HepG2 (cell line): ENCODE measurements at places on chromosomes 5 and 9.

DNA sequence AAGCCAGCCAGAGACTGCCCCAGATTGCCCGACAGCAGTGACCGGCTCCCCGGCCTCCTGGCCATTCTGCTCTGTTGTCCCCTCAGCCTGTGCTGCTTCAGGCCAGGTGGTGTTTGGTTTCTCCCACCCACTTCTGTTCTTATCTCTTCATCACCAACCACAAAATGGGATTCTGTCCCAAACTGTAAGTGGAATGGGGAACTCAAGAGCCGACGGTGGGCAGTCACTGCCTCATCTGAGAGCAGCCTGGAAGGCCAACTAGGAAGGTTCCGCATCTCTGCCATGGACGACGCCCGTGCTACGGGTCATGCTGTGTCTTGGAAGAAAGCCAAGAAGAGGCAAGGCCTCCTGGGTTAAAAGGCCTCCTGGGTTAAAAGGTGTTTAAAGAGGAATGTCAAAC lies 219.0 kb upstream of the PIK3R1 start:
- no peak for DNase-seq

DNA sequence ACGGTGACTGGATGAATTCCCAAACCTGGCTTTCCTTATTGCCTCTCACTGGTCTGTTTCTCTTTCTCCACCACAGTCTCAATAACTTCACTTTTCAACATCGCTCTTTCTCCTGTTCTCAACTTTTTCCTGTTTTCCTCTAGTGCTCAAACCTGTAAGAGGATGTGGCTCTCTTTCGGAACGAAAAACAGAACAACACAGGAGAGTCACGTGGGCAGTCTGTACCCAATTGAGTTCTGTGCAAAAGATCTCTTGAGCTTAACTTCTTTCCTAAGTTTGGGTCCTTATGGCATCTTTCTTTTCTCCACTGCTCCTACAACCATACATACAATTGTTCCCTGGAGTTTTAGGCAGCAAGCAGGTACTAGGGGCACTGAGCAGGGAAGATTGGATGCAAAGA lies 8.9 kb downstream of the HAVCR1 start:
- DNase-seq = no peak

DNA sequence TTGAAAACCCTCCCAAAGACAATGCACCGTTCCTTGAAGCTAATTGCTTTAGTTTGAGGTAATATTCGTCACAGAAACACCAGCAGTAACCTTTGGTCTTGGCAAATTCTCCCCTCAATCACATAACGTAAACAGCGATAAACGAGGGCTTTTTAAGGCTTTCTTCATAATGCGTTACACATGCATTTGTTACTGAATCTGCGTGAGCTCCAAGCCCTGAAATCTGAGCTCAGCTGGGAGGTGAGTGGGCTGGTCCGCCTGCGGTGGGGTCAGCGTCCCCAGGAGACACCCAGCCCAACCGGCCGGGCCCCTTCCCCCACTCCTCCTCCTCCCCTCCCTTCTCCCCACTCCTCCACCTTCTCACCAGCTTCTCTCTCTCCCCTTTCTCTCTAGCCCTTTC lies 91.1 kb downstream of the BARX1 start:
- no peak for DNase-seq

DNA sequence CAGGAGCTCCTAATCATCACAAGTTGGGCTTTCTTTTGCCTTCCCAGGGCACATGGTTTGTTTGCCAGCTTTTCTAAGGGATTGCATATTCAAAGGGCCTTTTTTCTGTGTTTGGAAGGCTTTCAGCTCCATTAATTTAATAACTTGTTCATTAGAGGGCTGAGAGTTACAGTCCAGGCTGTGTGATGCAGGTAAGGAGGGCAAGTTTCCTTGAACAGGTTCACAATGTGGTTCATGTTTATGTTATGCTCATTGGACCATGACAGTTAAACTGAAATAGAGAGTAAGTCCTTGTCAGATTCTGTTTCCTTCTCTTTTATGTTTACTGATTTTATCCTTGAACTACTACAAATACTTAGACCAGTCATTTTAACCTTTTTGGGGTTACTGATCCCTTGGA lies 174.4 kb downstream of the MARCHF11 start:
- DNase-seq = no peak

GRCh38 chr5:136563489-136563888 lies 198.1 kb upstream of the TRPC7 start:
- no peak for DNase-seq

DNA sequence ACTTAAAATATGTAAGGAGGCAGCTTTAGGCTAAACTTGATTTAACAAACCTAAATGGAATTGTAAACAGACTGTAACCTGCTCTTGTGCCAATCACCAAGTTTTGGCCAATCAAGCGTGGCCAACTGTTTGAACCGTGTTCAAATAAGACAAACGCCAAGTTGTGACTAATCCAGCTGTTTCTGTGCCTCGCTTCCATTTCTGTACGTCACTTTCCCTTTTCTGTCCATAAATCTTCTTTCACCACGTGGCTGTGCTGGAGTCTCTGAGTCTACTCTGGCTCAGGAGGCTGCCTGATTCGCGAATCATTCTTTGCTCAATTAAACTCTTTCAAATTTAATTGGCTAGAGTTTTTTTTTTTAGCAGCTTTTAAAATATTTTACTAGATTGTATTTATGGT lies 71.3 kb downstream of the LIX1 start:
- DNase-seq = no peak

DNA sequence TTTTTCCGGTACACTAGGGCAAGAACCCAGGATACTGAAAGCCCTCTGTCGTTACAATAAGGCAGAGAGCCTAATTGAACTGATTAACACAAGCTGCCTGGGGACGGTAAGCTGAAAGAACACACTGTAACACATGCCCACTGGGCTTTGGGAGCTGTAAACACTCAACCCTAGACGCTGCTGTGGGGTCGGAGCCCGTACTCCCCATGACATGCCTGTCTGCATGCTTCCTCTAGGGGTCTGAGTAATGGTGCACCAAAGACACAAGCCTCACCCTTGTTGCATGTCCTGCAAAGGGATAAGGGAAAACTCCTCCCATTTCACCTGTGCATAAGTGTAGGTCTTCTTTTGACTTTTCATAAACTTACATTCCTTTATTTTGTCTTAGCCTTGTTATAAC lies 194.0 kb downstream of the FBXL7 start:
- no peak for DNase-seq

DNA sequence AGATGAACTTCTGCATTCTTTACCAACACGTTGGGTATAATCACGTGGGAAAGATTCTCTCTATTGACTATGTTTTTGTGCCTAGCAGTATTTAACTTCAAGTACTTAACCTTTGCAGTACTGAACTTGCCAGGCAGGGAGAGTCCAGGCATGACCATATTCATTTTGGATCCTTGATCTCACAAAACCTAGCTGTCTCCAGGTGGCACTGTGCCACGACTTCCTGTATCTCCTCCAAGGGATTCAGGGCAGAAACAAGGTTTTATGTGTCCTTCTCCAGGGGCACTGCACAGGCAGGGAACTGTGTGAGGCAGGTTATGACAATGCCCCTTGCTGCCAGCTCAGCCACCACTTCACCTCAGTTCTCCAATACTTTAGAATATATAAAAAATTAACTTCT lies 11.7 kb upstream of the IFNA5 start:
- peak; percentile 4 for DNase-seq

DNA sequence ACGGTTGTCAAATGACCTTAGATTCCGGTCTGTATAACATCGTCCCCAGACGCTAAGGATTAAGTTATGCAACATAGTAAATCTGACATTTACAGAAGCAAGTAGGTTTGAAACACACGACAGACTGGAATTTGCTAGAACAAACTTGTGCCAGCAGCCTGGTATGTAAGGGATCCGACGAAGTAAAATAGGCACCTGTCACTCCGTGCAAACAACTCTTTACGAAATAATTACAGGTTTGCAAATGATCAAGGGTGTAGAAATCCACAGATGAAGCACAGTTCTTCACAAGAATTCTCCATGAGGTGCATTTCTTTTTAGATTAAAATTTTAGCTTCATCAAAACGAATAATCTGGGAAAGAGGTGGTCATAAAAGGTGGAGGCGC lies 508 bp downstream of the MOCS2 start:
- DNase-seq = peak; percentile 35

DNA sequence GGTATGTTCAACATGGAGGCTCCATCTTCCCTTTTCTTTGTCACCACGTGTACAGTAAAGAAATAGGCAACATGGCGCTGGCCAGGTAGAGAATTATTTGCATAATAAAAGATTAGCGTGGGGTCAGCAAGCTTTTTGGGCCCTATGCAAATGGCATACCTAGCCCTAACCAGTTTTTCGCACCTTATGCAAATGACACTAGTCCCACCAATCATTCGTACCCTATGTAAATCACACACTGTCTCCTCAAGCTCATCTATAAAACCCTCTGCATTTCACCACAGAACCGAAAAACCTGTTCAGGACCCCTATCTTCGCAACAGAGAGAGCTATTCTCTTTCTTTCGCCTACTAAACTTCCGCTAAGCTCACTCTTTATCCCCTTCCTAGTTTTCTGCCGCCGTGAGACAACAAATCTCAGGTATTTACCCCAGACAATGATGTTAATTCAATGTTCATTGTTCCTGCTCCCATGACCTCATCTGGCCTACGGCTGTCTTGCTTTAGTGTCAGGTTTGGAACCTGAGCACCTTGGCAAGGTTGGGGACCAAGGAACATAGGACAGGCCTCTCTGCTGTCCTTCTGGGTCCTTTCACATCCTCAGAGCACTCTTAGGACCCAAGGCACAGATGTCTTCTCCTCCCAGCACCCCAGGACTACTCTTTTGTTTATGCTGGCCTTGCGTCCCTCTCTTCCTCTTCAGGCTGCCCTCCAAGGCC lies 180.7 kb upstream of the RAI14 start:
- no peak for DNase-seq

GRCh38 chr9:130138791-130139190 lies 33.4 kb upstream of the NCS1 start:
- DNase-seq = no peak
